ENCODE measurements at places on chromosomes 7 and 10.

- no peak for DNase-seq
These were observed 4.8 kb upstream of the CPA4 start for GRCh38 chr7:130288168-130288567.

DNA sequence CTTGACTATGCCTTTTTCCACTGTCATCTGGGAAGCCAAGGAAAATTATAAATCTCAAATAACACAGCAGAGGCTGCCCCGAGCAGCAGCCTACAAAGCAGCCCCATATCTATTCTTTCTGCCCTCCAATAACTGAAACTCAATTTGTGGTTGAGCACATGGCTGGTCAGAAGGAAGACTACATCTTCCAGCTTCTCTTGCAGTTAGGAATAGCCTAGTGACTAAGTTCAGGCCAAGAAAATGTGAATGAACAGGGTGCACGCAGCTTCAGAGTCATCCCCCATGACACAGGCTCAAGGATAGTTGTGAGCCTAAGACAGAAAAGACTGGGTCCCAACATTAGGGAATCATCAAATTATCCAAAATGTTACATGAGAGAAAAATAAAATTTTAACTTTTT, 42.3 kb downstream of the CHCHD3 start:
- no peak for DNase-seq

- DNase-seq: no peak
These were observed 57.3 kb downstream of the TCF7L2 start for GRCh38 chr10:113007343-113007771.

GRCh38 chr7:120949393-120949911, 1.1 kb upstream of the ING3 start:
- no peak for DNase-seq

DNA sequence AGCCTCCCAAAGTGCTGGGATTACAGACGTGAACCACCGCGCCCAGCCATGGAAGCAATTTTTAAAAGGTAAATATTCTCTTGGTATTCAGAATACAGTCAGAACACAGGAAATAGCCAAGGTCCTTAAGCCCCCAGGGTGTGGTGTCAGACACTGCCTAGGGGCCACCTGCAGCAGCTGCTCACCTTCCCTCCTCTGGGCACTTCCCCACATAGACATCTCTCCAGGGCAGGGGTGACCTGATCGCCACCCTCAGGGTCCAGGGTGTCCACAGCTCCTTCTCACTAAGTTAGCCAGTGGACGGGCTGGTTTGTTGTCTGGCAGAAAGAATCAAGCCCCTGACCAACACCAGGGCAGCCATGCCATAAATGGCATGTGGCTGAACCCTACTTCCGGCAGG, 15.9 kb downstream of the URGCP start:
- DNase-seq: no peak

GRCh38 chr10:101838416-101838970, 5.1 kb downstream of the KCNIP2 start:
- DNase-seq: no peak

GRCh38 chr10:807163-807957, 117.9 kb upstream of the DIP2C start:
- DNase-seq: no peak

GRCh38 chr7:11829954-11830353, 2.0 kb downstream of the THSD7A start:
- no peak for DNase-seq
